ENCODE measurements at places on chromosomes 3 and 15.
A peak's percentile ranks its signal among the peaks of the same experiment; 100 is the strongest.

- no peak for DNase-seq
- no peaks in the 10 kb centered on the region for H3K27me3 ChIP-seq
- no peak overlapping the region for H3K4me3 ChIP-seq
- no peaks in the 10 kb centered on the region for H3K4me1 ChIP-seq
- peaks cover 15% of the 10 kb centered on the region for H3K36me3 ChIP-seq
Observed at GRCh38 chr3:196055683-196056270, 26.1 kb downstream of the TFRC start.

GRCh38 chr3:169390271-169390670, 273.2 kb downstream of the MECOM start:
- no peak overlapping the region for H3K27ac ChIP-seq
- H3K27me3 ChIP-seq: no peaks in the 10 kb centered on the region
- peak; percentile 22 for DNase-seq

- H3K27ac ChIP-seq: no peak overlapping the region
- DNase-seq: no peak
- H3K36me3 ChIP-seq: no peaks in the 10 kb centered on the region
- H3K4me1 ChIP-seq: no peaks in the 10 kb centered on the region
- peaks cover 15% of the 10 kb centered on the region for H3K27me3 ChIP-seq
Observed at GRCh38 chr15:38642689-38643270, 78.2 kb upstream of the RASGRP1 start.

DNA sequence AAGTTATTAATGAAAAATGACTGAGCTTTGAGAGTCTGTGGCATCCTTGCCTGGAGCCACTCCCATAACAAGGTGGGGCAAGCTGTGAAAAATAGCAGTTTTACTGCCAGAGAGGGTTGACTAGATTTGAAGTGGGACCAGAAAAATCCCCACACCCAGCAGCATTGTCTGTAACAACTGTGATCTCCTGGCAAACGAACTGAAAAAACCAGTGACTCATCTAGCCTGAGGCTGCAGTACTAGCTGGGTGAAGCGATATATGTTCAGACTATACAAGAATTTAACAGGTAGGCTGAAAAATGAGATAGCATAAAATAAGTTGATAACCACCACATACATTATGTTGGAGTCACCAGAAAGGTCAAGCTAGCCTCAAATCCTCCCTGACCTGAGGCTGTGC, 64.0 kb downstream of the DPH6 start:
- no peaks in the 10 kb centered on the region for H3K4me1 ChIP-seq
- no peak overlapping the region for H3K27ac ChIP-seq
- H3K36me3 ChIP-seq: no peaks in the 10 kb centered on the region

DNA sequence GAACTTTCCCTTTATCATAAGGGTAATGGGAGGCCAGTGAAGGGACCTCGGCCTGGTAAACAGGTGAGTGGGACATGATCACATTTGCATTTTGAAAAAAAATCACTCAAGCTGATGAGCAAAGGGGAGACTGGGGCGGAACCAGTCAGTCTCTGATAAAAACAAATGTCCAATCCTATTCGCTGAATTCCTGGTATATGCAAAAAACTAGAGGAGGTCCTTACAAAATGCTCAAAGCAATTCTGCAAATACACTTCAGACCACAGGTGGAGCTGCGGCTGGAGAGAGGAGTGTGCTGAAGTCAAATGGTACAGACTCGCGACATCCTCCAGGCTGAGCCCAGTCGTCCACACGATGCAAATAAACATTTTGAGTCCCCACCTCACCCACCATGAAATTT, 166.7 kb downstream of the FOXP1 start:
- no peaks in the 10 kb centered on the region for H3K36me3 ChIP-seq
- DNase-seq: no peak
- no peak overlapping the region for H3K27ac ChIP-seq
- H3K4me1 ChIP-seq: no peaks in the 10 kb centered on the region
- H3K4me3 ChIP-seq: no peak overlapping the region
- H3K27me3 ChIP-seq: no peaks in the 10 kb centered on the region

DNA sequence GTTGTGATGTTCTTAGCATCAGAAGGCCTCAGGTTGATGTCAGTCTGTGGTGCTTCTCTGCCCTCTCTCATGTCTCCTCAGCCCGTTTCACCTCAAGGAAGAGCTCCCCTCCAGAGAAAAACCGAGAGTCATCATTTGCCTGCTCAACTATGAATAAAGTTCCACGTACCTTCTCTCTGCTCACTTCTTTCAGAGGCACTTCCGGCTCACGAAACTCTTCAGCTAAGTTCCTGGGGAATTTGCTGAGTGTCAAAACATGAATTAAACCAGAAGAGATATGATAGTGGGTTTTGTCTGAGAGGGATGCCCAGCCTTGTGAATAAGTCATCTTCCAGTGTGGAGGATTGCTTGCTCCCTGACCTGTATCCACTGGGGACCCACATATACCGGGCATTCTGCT, 37.7 kb downstream of the CCR4 start:
- no peaks in the 10 kb centered on the region for H3K36me3 ChIP-seq
- no peaks in the 10 kb centered on the region for H3K27me3 ChIP-seq
- H3K27ac ChIP-seq: no peak overlapping the region
- no peak overlapping the region for H3K4me3 ChIP-seq
- DNase-seq: no peak
